ENCODE measurements at places on chromosomes 11 and 22.

- peak; percentile 30 for DNase-seq
Measured at GRCh38 chr11:113806406-113806805, 26.8 kb downstream of the CLDN25 start.

DNA sequence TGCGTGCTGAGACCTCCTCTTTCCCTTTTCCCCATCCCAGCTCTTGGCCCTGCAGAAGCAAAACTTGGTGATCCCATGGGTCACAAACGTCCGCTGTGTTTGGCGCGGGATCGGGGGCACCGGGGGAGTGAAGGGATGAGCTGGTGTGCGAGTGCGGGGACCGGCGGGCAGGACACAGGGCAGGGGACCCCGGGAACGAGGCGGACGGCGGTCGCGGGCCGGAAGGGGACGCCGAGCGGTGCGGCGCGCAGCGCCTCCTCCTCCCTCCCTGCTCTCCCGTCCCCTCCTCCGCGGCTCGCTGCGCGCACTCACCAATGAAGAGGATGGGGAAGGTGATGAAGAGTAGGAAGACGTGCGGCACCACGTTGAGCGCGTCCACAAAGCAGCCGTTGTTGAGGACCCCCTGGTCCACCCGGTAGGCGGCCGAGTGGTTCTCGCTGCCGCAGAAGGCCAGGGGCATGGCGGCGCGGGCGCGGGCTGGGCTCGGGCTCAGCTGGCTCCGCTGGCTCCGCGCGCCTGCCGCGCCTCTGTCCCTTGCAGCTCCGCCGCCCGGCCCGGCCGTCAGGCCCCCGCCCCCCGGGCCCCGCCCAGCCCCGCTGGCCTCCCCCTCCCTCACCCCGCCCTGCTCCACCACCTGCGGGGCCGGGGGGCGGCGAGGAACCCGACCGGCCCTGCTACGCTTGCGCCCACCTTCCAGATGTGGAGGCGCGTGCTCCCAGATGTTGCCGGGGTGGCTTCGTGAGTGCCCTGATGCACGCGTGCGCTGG is at the start of gene ABCC8:
ABCC8 (minus strand) TSS at position 529 of the 767 bp plus-strand sequence; CDS start at position 460, 69 bp downstream.
- peak; percentile 62 for DNase-seq

- peak; percentile 7 for DNase-seq
Measured at GRCh38 chr11:3853899-3854659, 1.4 kb upstream of the STIM1 start.

GRCh38 chr22:37704645-37705044 is 7.8 kb downstream of the TRIOBP start:
- no peak for DNase-seq

DNA sequence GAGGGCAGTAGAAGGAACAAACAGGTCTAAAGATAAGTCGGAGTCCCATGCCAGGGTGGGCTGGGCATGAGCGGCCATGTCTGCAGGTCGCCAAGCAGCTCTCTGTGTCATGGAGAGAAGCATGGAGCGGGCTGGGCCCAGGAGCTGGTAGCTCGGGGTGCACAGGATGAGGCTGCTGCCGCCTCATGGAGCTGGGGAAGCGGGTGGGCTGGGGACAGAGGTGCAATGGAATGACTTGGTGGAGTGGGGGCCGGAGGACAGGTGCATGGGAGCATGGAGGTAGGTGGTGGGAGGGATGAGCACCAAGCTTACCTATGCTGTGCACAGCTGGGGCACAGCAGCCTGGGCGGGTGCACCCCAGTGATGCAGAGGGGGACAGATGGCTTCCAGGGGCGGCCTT is 3.6 kb downstream of the NRXN2 start:
- DNase-seq = no peak

- no peak for DNase-seq
Measured at GRCh38 chr11:84800755-84801346, 826.3 kb downstream of the DLG2 start.

DNA sequence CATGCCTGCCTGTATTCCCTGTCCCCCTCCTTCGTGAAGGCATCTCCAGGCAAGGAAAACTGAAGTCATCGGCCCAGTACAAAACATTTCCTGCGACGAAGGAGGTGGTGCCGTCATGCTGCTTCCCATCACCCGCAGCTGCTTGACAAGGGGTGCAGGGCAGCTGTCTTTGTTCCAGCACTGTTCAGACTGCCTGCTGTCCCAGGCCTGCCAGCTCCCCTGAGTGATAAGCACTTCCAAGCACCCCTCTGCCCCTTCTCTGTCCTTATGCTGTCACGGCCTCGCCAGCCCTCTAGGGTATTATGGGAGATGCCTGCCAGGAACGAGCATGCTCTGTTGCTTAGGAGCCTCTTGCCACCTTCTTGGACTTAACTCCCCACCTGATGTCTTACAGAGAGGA is 37.1 kb upstream of the BSX start:
- no peak for DNase-seq

DNA sequence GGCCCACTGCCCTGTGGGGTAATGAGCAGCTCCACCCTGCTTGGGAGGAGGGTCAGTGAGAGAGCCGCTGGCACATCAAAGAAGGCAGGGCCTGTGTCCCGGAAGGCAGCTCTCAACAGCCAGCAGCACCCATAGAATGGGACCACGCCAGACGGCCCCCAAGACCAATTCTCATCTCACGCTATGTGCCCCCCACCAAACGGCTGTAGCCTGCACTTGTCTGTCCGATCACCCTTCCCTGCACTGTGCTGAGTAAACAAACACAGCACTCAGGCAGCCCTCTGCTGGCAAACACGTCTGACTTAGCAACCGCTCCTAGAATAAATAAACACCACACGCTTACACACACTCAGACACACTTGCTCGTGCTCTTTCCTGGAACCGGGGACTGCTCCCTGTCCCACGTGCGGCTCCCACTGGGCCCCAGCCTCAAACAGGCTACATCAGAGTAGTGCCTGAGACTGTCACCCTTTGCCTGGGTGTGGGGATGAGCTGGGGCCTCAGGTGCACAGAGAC is 53.2 kb upstream of the CDON start:
- DNase-seq = peak; percentile 38
